Spleen (tissue), 13 donors: ENCODE measurements at places on chromosomes 13 and 19. TPM values are rescaled to one million over a fixed set of nuclear protein-coding genes. Genes with fewer than 3 reads are reported as not detected.

NEK3 gene
- 7.5 TPM for total RNA-seq

ZNF728 gene
- 3.1 TPM for total RNA-seq

DNA sequence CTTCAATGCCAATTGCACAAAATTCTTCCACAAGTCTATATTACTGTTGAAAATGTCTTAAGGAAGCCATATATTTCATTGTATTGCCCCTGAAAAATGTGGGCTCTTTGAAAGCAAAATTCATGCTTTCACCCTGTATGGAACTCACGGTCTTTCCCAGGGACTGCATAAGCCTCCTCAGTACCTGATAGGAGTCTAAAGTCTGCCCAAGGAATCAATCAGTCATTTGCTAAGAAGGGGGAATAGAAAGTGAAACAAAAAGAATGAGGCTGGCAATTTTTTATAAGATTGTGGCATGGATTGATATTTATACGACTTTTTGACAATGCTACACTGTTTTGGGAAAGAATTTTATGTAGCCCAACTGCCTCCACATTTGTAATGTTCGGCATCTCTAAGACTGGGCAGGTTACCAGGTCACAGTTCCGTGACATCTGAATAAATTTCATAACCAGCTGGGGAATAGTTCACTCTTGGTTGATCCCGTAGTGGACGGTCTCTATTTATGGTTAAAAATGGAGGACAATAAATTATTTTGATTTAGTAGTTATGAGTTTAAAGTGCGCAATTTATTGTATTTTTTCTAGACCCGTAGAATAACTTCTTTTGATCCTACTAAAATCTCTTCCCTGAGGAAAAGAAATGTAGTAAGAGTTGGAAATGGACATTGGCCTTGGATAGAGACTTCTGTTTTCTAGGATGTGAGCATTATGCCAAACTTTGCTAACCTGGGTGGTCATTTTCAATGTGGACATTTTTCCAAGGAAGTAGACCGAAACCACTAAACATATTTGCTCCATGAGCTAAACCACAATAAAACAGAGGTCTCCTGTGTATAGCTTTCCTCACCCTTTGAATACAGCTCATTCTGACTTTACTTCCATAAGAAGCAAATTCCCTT, 1585.4 kb downstream of the EFNB2 start:
- no peak for DNase-seq

DNA sequence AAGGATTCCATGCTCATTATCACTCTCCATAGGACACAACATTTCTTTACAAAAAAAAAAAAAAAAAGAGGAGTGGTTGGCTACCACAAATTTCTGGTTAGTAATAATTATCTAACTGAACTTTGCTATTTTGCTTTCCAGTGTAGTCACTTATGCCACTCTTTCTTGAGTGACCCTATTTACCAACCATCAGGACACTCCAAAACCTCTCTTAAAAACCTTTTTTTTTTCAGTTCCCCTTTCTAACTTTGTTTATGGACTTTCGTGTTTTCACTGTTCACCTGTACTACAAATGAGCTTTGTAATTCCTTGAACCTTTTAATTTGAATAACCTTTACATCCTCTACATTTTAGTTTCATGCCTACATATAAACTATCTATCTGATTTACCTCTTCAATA, 686.5 kb upstream of the PCDH9 start:
- DNase-seq = no peak

DNA sequence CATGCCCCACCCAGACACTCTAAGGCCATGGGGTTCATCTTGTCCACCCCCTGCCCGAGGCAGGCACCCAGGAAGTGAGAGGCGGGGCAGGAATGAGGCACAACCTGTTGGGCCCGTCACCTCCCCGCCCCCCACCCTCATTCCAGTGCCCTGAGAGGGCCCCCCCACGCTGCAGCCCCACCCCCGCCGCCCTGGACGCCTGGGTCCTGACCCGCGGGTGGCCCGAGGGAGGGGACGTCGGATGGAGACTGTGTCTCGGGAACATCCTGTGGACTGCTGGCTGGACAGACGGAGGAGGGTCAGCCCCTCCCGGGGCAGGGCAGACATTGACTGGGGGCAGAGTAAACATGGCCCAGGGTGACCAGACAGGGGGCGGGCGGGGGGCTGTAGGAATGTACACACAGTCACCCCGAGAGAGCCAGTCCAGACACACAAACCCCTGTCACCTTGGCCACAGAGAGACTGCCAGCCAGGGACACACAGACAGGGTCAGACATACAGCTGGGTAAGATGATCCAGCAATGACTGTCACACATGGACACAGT, 7.4 kb upstream of the JUNB start:
- DNase-seq = peak; percentile 85
